ENCODE measurements at places on chromosomes 3 and 15. TPM values are rescaled to one million over a fixed set of nuclear protein-coding genes. Genes with fewer than 3 reads are reported as not detected.

DNA sequence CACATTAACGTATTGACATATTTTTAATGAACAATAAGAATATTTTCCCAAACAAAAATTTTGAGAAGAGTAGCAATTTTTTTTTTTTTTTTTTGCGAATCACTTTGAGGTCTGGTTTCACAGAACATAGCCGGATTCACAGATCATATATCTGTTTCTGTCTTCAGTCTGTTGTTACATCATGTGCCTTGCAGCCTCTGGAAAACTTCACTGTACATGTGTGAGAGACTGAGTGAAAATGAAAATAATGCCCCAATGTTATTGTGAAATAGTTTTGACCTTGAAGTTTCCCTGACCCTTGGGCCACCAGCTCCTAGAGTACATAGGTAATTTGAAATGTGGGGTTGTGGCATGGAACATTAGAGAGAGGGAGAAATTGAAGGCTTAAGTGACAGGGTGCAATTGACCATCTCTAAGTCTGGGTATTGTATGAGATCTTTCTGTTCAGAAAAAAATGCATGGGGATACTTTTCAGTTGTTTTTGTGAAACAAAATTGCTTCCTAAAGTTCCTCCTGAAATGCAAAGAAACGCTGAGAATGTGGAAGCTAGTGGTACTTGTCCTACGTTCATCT is 14.0 kb downstream of the ITPR1 start:
- H3K4me3 ChIP-seq: no peak overlapping the region
- H3K36me3 ChIP-seq: no peaks in the 10 kb centered on the region
- H3K4me1 ChIP-seq: peaks cover 7% of the 10 kb centered on the region
- no peaks in the 10 kb centered on the region for H3K27me3 ChIP-seq
- no peak for DNase-seq
- no peak overlapping the region for H3K27ac ChIP-seq

DNA sequence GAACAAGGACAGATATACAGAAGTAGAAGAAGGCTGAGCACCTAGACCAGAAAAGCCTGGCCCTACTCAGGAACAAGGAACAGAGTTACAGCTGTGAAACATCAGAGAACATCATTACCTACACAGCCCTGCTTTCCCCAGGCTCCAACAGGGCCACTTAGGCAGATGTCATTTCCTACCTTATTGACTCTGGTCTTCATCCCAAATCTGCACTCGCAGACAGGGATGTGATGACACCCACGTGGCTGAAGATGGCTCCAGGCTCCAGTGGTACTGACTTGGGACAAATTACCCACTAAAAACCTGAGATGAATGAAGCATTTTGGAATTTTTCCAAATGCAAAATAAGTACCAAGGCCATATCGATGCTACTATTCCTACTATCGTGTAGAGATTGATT is 18.0 kb upstream of the SSUH2 start:
- H3K27me3 ChIP-seq: no peaks in the 10 kb centered on the region
- H3K4me1 ChIP-seq: peaks cover 6% of the 10 kb centered on the region
- no peaks in the 10 kb centered on the region for H3K36me3 ChIP-seq
- H3K27ac ChIP-seq: no peak overlapping the region
- no peak for DNase-seq

The SOX2 gene
- polyA plus RNA-seq: not detected

GRCh38 chr3:31624083-31624709 is 91.5 kb downstream of the STT3B start:
- H3K36me3 ChIP-seq: peaks cover 31% of the 10 kb centered on the region
- no peak for DNase-seq
- no peaks in the 10 kb centered on the region for H3K27me3 ChIP-seq
- no peak overlapping the region for H3K4me3 ChIP-seq
- H3K4me1 ChIP-seq: no peaks in the 10 kb centered on the region

The GOLGA6L1 gene
- polyA plus RNA-seq: not detected

DNA sequence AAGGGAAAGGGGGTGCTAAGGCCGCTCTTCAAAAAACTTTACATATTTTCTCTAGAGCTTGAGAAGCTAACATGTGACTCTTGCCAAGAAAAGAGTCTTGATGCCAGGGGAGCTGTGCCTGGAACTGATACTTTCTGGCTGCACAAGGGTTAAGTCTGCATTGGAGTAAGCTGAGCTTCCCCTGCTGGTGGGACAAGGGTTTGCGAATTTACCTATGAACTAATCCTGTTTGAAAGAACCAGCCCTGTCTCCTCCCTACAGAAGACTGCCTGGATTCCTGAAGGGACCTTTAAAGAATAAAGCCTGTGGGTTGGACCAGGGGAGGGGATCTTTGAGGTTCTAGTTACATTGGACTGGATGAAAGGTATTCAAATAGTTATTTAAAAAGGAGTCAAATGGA is 58.3 kb upstream of the EPHA3 start:
- no peak for DNase-seq
- H3K36me3 ChIP-seq: no peaks in the 10 kb centered on the region
- H3K27ac ChIP-seq: no peak overlapping the region

- no peak overlapping the region for H3K4me3 ChIP-seq
- DNase-seq: no peak
- no peaks in the 10 kb centered on the region for H3K36me3 ChIP-seq
- H3K27ac ChIP-seq: no peak overlapping the region
Observed at GRCh38 chr3:186882881-186883685, 40.6 kb downstream of the ADIPOQ start.

DNA sequence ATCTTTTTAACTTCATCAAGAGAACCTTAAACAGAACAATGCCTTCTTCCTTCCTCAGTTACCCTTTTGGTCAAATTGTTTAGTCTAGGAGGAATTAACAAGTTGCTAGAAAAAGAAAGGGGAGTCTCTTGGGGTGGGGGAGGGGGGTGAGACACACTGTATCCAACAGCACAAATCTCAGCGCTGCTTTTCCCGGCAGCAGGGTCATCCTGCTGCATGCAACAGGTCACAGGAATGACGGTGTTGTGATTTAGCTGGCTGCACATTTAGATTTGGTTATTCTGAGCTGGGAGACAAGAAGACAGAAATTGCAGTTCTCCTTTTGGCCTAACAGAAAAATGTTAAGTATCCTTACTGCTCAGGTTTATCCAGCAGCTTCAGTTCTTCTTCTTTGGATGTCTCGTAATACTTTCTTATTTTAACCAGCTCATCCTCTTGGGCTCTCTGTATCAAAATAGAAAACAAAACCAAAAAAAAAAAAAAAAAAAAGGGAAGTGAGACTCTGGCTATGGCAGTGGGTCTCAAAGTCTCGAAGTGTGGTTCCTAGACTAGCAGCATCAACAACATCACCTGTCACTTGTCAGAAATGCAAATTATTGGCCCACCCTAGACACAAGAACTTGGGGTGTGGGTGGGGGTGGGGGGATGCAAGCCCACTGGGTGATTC is 190.5 kb downstream of the GREM1 start:
- no peak overlapping the region for H3K4me3 ChIP-seq
- no peaks in the 10 kb centered on the region for H3K27me3 ChIP-seq
- H3K36me3 ChIP-seq: no peaks in the 10 kb centered on the region

DNA sequence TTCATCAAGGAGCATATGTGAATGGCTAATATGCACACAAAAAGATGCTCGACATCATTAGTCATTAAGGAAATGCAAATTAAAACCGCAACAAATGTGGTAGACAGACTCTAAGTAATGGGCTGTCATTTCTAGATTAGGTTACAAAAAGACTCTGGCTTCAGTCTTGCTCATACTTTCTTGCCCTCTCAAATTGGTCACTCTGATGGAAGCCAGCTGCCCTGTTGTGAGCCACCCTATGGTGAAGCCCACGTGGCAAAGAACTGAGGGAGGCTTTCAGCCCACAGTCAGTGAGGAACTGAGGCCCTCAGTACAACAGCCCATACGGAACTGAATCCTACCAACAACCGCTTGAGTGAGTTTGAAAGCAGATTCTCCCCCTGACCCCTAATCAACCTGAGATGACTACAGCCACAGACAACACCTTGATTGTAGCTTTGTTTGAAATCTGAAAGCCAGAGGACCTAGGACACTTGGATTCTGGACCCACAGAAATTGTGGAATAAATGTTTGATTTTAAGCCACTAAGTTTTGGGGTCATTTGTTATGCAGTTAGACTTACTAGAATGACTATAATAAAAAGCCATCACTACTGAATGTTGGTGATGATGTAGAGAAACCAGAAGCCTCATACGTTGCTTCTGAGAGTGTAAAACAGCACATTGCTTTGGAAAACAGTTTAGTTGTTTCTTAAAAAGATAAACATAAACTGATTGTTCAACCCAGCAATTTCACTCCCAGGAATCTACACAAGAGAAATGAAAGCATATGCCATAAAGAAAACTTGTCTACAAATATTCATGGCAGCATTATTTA is 45.7 kb downstream of the EHHADH start:
- H3K4me1 ChIP-seq: no peaks in the 10 kb centered on the region
- H3K27me3 ChIP-seq: no peaks in the 10 kb centered on the region
- peaks cover 6% of the 10 kb centered on the region for H3K36me3 ChIP-seq
- no peak overlapping the region for H3K27ac ChIP-seq
- peak; percentile 43 for DNase-seq

The C3orf49 gene
- polyA plus RNA-seq: not detected

- H3K4me1 ChIP-seq: no peaks in the 10 kb centered on the region
- no peak overlapping the region for H3K4me3 ChIP-seq
- H3K36me3 ChIP-seq: no peaks in the 10 kb centered on the region
- H3K27me3 ChIP-seq: no peaks in the 10 kb centered on the region
- DNase-seq: no peak
Observed at GRCh38 chr15:46304321-46304720, 669.5 kb downstream of the SQOR start.

The MYZAP gene
- polyA plus RNA-seq: 6.1 TPM

GRCh38 chr15:99550077-99550476 is 15.7 kb upstream of the MEF2A start:
- H3K4me3 ChIP-seq: no peak overlapping the region
- H3K27ac ChIP-seq: no peak overlapping the region
- H3K27me3 ChIP-seq: no peaks in the 10 kb centered on the region
- H3K36me3 ChIP-seq: no peaks in the 10 kb centered on the region

- H3K4me1 ChIP-seq: peaks cover 5% of the 10 kb centered on the region
- DNase-seq: peak; percentile 9
- H3K36me3 ChIP-seq: no peaks in the 10 kb centered on the region
- no peak overlapping the region for H3K27ac ChIP-seq
- H3K4me3 ChIP-seq: no peak overlapping the region
- no peaks in the 10 kb centered on the region for H3K27me3 ChIP-seq
Observed at GRCh38 chr3:16945330-16945729, 60.6 kb downstream of the PLCL2 start.

DNA sequence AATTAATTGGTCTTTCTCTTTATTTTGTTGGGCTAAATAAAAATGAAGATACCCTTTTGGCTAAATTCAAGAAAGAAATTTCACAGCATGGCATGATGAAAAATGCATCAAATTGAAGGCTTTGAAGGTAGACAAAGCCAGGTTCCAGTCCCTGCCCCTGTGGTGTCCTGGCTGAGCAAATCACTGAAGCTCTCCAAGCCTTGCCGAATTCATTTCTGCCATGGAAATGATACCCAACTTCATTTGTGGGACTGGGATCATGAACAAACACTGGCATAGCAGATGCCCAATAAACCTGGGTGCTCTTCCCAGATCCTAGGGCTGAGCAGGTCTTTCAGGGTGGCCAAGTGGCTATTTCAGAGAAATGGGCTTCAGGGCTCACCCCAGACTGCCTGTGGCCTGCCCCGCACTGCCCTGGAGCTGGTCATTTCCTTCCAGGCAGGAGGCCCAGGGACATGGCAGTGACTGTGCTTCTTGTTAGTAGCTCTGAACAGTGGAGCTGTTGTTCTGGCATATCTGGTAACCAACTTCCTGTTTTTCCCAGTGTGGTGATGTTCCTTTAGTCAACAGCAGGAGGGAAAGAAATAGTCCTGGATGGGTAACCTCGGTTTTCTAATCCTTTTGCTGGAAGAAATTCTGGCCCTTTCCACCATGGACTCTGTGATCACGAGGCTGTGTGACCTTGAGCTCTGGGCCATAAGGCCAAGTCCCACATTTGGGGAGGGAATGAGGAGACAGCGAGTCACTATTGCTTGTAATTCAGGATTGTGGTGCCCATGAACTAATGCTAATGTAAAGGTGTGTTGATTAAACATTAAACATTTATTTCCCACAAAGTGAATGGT is 47.6 kb downstream of the CTDSPL start:
- no peak overlapping the region for H3K4me3 ChIP-seq
- H3K27ac ChIP-seq: peak overlapping the region; percentile 83
- no peaks in the 10 kb centered on the region for H3K36me3 ChIP-seq
- peaks cover 59% of the 10 kb centered on the region for H3K4me1 ChIP-seq
- H3K27me3 ChIP-seq: no peaks in the 10 kb centered on the region

DNA sequence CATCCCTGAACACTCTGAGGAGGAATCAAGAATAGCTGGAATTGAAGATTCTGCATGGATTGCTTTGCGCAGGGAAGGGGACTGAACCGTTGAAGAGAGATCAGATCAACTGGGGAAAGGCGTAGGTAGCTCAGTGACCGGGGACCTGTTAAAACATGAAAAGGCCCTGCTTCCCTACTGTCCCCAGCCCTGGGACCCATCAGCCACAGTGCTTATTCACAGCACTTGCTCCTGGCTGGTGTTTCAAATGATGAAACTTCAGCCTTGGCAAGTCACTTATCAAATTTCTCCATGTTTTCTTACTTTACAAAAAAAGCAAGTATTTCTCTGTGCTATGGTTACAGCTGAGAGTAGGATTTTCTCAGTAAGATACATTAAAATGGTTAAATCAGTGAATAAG is 199.3 kb downstream of the MEIS2 start:
- DNase-seq: no peak
- no peak overlapping the region for H3K27ac ChIP-seq
- peaks cover 4% of the 10 kb centered on the region for H3K4me1 ChIP-seq
- H3K27me3 ChIP-seq: no peaks in the 10 kb centered on the region
- H3K4me3 ChIP-seq: no peak overlapping the region

The FOXB1 gene
- polyA plus RNA-seq: not detected

The NLGN1 gene
- polyA plus RNA-seq: 0.49 TPM

GRCh38 chr15:90038632-90039095 is 37.5 kb downstream of the ZNF710 start:
- H3K27ac ChIP-seq: no peak overlapping the region
- H3K36me3 ChIP-seq: no peaks in the 10 kb centered on the region
- H3K27me3 ChIP-seq: no peaks in the 10 kb centered on the region
- no peak overlapping the region for H3K4me3 ChIP-seq
- DNase-seq: no peak
- H3K4me1 ChIP-seq: peaks cover 32% of the 10 kb centered on the region

DNA sequence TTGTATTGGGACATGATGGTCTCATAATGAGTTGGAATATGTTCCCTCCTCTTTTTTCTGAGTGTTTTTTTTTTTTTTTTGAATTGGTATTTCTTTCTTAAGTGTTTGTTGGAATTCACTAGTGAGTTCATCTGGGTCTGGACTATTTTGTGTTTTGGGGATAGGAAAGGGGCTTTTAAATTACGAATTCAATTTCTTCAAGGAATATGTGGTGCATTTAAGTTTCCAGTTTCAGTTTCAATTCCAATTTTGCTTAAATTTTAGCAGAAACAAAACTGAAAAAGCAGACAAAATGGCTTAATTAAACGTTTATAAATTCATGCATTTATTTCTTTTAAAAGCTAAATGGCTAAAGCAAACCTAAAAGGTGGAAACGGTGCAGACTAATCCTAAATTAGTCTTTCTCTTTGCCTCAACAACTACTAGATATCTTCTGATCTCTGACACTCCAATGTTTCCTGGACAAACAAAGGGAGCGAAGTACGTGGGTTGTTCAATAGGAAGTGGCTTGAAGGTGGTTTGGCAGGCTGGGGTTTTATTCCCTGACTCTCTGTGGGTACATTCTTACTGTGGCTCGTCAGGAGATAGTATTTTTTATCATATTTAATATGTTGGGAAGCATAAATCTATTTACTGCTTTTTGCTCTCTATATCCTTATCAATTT is 50.0 kb upstream of the CORO2B start:
- H3K27me3 ChIP-seq: no peaks in the 10 kb centered on the region
- H3K4me3 ChIP-seq: no peak overlapping the region
- DNase-seq: no peak
- H3K4me1 ChIP-seq: no peaks in the 10 kb centered on the region
- H3K27ac ChIP-seq: no peak overlapping the region
- H3K36me3 ChIP-seq: no peaks in the 10 kb centered on the region

All from kidney (tissue), 22 donors.